Breast epithelium (tissue), 4 donors: ENCODE measurements at places on chromosomes 11 and 22.

- DNase-seq, result peak; percentile 88
Observed at GRCh38 chr11:62508336-62509058, 38.1 kb downstream of the AHNAK start.

DNA sequence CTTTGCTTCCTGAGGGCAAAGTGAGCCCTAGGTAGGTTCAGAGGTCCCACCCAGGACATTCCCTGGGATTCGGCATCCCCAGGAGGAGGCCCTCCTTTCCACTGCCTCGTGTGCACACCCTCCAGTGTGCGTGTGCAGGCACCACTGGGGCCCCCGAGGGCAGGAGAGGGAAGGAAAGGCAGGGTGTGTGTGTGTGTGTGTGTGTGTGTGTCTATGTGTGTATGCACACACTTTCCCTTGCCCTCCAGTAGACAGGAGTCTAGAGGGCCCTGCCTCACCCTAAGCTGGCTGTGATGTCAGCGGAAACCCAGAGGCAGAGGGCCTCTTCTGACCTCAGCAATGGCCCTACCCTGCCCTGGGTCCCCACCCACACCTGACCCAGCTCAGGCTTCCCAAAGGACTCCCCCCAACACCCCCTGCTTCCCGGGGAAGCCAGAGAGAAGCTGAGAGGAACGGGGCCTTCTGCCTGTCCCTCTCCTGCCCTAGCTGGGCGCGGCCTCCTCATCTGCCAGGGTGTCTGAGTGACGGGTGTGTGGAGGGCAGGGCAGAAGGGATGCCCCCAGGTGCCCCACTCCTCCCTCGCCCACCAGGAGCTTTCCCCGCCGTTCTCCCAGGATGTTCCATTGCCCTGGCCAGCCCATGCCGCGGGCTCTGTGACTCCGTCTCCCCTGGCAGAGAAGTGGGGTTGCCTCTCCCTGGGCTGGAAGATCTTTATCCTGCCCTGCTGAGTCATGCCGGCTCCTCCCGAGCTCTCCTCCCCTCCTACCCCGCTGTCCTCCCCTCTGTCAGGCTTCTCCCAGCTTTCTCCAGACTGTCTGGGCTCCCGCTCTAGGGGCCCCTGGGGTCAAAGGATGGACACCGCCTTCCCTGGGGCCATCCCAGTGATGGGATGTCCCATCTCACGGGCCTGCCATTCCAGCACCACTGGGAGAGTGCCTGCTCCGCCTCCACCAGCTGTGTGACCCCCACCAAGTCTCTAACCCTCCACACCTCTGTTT is 6.0 kb upstream of the CLCF1 start:
- DNase-seq, result no peak

GRCh38 chr22:35746248-35746647 is 28.6 kb downstream of the APOL5 start:
- DNase-seq, result no peak

- no peak for DNase-seq
Observed at GRCh38 chr11:60633645-60634044, 65.8 kb upstream of the MS4A8 start.

DNA sequence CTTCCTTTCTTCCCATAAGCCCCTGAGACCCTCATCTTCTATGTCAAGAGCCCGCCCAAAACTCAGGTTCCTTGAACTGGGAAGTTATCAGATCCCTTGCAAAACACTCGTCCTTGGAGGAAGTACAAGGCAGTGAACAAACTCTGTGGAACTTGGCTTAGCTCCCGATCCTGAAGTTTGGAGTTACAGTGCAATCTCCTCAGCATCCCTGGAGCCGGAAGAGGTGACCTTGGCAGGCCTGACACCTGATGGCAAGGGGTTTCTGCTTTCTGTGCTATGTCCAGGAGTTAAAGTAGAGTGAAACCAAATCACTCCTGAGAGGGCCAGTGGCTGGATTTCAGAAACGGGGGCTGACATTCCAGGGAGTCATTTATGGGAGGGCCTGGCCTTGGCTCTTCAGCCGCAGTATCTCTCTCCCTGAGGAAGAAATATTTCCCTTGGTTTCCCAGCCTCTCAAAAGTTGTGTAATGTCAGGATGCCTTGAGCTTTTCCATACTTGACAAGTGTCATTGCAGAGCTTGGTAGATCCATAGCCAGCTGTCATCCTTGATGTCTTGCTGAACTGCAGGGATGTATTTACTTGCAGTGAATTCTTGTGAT is 1.9 kb upstream of the GRAMD1B start:
- no peak for DNase-seq

DNA sequence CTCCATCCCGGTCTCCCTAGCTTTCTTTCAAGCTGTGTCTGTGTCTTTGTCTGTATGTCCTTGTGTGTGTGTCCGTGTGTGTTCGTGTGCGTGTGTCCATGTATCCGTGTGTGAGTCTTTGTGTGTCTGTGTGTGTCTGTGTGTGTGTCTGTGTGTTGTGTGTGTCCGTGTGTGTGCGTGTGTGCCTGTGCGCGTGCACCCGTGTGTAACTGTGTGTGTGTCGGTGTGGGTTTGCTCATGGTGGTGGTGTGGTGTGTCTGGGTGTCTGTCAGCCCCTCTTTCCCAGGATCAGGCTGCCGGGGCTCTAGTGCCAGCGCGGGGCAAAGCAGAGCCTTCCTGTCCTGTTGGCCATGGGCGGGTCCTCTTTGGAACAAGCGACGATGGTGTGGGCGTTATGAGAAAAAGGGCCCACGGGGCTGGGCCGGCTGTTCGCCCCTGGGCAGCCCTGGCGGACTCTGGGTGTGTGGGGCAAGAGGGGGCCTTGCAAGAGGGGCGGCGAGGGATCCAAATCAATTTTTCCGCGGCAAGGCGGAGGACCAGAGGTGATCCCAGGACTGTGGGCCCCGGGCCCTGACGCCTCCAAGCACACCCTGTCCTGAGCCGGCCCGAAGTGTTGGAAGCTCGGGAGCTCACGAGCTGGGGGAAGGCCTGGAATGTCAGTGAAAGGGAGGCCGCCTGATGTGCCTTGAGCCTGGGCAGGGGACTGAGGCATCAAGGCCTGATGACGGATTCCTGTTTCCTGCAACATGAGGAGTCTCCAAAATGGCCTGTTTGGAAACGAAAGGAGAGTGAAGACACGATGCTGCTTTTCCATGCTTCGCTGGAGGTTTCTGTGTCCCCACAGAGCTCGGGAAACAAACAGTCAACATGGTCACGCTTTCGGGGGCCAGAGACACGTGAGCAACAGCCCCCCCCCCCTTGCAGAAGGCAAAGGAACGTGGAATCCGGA is 3929.2 kb upstream of the OR11H1 start:
- no peak for DNase-seq

DNA sequence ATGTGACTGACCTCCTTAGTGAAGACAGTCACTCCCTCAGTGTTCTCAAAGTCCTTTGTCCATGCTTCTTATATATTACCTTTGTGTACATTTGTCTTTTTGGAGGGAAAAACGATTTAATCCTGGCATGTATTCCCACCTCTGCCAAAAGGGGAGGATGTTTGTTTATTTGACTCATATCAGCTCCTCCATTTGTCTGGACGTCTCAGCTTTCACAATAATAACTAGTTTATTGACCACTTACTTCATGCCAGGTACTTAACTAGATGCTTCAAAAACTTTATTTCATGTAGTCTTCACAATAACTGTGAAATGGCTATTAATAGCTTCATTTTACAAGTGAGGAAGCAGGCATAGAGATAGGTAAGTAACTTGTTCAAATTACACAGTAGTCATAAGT is 5.3 kb downstream of the TBCEL start:
- no peak for DNase-seq

- no peak for DNase-seq
Observed at GRCh38 chr11:4032097-4032496, 62.5 kb upstream of the RRM1 start.
